ENCODE measurements at places on chromosomes 2 and 18.

DNA sequence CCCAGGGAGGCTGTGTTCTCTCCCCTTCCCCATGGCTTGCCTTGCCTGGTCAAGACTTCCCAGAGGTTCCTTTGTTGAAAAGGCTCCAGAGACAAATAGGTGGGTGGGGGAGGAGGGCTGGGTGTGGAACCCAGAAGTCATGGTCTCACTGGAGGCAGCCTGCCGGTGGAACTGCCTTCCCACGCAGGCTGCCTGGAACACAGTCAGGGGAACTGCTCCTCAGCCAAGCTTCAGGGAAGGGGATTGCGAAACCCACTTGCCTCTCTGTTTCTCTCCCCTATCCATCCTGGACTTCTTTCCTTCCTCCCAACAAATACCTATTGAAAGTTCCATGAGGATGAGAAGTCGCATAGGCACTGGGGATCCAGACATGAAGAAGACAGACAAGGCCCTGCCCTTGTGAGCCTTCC lies 31.6 kb downstream of the MARCO start:
- no peak for DNase-seq

- no peak for DNase-seq
Observed at GRCh38 chr2:159111346-159111927, 143.0 kb downstream of the TANC1 start.

- no peak for DNase-seq
Observed at GRCh38 chr18:12238826-12239225, 15.3 kb upstream of the CIDEA start.

GRCh38 chr2:25098670-25099486 lies 57.0 kb downstream of the EFR3B start:
- DNase-seq = no peak

DNA sequence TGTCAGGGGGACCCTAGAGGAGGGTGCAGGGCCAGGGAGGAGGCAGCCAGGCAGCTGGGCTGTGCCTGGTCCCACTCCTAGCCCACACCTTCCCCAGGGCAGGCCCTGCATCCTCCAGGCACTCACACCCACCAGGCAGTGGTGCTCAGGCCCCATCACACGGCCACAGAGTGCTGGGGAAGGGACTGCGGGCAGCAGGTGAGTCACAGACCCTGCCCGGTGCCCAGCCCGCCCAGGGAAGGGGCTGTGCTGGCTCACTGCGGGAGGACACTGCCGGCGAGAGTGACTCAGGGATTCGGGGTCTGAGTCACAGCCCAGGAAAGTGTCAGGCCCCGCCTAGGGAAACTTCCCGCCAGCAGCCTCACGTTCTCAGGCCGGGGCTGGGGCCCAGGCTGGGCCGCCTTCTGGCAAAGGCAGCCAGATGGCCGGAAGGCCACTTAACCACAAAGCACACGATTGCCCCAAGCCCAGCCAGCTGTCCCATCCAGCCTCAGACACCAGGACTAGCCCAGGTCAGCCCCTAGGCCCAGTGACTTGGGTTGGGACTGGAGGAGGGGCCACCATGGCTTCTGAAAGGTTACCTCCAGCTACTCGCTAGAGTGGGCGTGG lies 42.2 kb downstream of the BIN1 start:
- DNase-seq = no peak
